ENCODE measurements at places on chromosomes 2 and 18.
A peak's percentile ranks its signal among the peaks of the same experiment; 100 is the strongest.

GRCh38 chr2:179479947-179480346 lies 215.3 kb upstream of the SESTD1 start:
- no peak for DNase-seq

DNA sequence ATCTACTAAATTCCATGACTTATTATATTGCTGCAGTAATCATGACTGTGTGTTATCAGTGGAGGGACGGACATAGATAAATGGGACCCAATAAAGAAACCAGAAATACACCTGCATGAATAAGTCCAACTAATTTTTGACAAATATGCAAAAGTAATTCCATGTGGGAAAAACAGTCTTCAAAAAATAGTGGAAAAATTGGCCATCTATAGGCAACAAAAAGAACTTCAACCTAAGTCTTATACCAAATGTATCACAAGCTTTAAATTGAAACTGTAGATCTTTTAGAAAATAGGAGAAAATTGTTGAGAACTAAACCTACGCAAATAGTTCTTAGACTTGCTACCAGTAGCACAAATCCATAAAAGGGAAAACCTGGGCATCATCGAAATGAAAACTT lies 376.2 kb downstream of the NCKAP5 start:
- no peak for DNase-seq

DNA sequence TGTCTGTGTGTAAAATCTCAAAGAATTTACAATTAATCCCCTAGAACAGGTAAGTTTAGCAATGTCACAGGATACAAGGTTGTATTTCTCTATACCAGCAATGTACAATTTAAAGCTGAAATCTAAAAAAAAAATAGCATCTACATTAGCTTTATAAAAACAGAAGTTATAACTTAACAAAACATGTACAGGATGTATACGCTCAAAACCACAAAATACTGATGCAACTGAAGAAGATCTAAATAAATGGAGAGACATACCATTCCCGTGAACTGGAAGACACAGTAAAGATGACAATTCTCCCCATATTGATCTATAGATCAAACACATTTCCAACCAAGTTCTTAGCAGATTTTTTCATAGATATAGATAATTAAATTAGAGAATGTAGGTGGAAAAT lies 17.5 kb upstream of the RANBP2 start:
- no peak for DNase-seq

DNA sequence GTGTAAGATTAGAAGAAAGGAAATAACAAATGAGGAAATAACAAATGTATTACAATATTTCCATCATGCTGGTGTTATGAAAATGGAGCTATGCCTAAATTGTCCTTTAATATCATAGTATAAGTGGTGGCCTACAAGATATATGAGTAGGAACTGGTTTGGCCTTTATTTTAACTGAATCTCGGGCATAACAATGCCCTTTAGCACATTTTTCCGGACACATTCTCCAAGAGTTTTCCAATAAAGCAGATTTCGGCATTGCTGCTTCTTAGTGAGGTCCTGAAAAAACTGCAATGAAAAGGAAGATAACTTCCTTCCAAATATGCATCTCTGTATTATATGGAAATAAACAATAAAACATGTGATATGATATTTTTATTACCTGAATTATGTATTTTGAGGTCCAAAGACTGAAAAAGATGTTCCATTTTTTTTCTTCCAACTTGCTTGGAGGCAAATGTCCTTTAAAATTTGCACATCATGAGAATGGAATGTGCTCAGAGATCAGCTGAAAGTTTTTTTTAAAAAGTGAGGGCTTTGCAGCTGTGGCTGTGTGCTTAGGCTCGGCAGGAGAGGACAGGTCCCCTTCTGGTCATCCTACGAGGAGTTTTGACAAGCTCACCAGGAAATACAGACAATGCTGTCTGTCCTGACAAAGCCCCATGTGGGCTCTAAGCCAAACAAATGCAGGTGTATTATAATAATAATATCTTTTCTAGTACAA lies 132.3 kb upstream of the RND3 start:
- DNase-seq = no peak

DNA sequence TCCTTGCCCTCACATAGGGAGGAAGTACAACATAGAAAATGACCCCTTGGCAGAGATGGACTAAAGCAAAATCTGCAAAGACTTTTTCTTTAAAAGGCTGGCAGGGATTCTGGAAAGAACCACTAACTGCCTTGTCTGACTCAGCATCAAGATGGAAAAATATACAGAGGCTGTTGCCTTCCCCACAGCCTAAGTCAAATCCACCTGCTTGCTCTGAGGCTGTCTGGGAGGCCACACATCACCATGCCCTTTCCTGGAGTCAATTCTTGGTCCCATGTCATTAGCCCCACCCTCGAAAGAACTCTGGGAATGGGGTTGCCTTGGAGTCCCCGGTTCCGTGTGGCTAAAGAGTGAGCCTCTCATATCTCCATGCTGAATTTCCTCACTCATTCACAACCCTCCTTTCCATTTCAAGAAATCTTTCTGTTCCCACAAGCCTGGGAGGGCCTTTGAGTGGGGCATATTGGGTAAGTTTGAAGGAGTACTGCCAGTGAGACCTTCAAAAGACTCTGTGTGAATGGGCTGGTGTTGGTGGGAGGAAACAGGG lies 39.4 kb downstream of the BMP10 start:
- DNase-seq = no peak

- DNase-seq = no peak
These were observed 96.2 kb downstream of the MYO1B start for GRCh38 chr2:191341436-191341835.

- peak; percentile 51 for DNase-seq
These were observed 2.7 kb downstream of the CDH7 start for GRCh38 chr18:65753520-65753919.

GRCh38 chr2:232486558-232487384 lies 863 bp downstream of the ECEL1 start:
- DNase-seq = no peak

GRCh38 chr18:49898421-49898820 lies 85.1 kb upstream of the ACAA2 start:
- DNase-seq = no peak

DNA sequence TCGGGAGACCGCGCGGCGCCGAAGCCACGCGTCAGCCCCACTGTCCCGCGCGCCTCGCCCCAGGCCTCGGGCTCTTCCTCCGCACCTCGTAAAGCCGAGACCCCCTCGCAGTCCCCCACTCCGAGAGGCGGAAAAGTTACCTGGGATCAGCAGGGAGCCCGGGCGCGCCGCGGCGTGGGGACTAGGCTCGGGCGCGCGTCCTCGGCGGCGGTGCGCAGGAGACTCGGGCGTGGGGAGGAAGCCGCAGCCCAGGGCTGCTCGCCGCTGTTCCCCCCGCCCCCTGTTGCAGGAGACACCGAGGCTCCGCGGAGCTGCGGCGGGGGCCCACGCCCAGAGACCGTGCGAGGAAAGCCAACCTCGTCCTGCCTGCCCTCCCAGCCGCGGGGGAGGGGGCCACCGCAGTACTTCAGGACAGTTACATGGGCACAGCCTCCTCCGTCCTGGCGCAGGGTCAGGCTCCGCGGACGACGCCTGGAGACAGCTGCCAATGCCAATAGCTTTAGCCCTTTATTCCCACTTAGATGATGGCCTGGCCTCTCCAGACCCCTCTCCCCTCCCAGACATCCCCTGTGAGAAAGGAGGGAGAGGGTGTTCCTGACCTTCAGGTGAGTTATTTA lies at the start of gene EPB41L3:
Gene EPB41L3, minus strand, starts transcription at position 225 of the 617 bp plus-strand sequence. CDS start 54,814 bp downstream, outside the sequence.
- DNase-seq = peak; percentile 9

GRCh38 chr2:142862847-142863246 lies 14.6 kb upstream of the KYNU start:
- DNase-seq = no peak

DNA sequence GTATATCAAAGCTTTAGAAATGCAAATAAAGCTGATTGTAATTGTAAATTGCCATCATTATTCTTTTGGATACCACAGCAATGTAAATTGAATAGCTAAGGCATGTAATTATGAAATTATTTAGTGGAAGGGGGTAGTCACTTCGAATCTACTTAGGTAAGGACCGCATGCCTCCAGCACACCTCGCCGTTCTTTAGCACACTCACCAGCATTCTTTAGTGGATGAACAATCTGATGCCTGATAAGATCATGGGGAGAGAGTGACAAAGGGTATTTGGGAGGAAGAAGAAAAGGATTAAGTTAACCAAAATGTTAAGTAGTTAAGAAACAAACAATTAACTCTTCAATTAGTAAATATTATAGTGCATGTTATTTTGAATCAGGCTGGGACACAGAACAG lies 46.4 kb upstream of the DSC1 start:
- DNase-seq = no peak

DNA sequence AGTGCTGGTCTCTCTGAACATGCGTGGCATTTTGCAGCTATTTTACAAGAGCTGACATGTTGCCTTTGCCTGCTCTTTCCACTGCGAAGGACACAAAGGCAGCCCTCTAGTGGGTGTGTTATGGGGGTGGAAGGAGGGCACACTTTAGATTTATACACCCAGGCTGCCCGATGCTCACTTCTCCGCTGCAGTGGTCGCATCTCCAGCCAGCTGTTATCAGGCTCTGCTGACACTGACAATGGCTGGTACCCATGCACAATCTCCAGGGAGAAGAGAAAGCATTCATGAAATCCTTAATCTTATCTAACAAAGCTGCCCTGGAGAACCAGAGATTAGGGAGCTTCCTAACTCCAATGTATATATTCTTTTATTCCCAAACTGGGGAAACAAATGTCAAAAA lies 113.5 kb downstream of the EPHA4 start:
- no peak for DNase-seq

DNA sequence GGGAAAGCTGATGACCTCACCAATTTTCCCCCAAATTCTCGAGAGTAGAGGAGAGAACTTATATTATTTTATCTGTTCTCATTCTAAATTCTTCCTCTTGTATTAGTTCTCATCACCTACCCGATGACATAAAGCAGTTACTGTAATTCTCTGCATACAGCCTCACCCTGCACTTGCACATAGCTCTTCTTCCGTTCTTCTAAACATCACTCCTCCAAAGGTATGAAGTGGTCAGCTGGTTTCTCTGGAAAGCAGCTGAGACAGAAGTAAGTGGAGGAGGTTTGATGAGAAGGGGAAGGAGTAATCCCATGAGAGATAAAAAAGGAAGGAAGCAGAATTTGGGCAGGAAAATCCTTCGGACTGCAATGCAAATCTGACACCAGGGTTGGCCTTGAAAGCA lies 39.0 kb downstream of the FBXO48 start:
- no peak for DNase-seq

DNA sequence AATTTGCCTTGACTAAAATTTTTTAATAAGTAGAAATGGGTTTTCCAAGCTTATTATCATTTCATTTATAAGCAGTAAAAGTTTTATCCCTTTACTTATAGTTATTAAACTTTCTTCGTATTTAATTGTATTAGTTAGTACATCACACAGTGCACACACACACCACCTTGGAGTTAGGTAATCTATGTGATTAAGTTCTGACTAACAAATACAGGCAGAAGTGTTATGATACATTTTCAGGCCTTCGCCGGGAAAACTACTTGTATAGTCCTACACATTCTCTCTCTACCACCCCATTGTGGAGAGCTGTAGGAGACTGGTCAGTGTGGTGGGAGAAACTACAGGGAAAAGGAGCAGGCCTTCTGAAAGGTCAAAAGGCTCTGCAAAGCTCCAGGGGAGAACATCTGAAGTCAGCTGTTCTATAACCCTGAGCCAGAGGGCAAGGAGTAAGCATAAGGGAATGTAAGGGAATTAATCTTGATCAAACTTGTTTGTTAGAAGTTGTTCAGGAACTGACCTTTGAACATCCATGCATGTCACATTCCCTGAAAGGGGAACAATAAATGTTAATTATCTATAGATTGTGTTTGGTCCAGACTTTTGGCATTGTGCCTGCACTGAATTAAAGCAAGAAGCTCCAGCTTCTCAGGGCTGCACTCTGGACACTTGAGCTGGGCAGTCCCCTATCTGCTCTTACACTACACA lies 231.7 kb downstream of the FSIP2 start:
- DNase-seq = no peak

DNA sequence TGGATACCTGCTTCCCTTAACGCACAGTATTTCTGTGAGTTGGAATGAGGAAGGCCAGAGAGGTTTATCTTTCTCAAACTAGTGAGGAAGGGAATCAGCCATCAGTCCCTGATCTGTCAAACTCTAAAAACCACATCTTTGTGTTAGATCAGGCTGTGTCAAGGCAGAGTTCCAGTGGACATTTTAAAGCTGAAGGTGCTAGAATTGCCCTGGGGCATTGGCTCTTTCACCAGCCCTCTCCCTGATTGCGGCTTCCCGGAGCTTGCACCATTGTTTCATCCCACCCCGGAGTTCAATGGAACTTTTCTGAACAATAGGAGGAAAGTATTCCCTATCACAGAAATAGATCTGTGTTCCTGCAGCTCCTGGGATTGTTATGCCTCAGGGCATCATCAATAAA lies 110.2 kb downstream of the RNF144A start:
- no peak for DNase-seq

- no peak for DNase-seq
These were observed 19.2 kb downstream of the SH3RF3 start for GRCh38 chr2:109148117-109148746.

- no peak for DNase-seq
These were observed 195.1 kb downstream of the EXOC6B start for GRCh38 chr2:72630767-72631166.

DNA sequence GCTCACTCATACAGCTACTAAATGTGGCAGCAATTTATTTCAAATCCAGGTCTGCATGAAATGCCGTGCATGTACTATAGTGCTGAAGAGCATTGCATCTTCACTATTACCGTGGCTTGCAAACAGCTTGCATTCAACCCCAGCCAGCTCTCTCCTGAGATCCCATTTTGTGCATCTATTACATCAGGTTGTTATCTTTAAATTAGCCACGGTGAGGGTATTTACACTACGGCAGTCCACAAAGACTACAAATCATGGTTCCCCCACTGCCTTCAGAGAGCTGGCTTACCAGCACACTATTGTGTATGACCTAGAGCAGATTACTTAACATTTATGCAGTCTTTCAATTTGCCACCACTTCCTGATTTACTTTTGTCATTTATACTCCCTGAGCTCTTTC lies 621.3 kb upstream of the LRATD1 start:
- no peak for DNase-seq

Data from NCI-H1436 (cell line).